Daoy (cell line): ENCODE measurements at places on chromosomes 12 and 14. TPM values are rescaled to one million over a fixed set of nuclear protein-coding genes. Genes with fewer than 3 reads are reported as not detected.
A peak's percentile ranks its signal among the peaks of the same experiment; 100 is the strongest.

The CCDC196 gene
- not detected in 2 replicates for total RNA-seq

DNA sequence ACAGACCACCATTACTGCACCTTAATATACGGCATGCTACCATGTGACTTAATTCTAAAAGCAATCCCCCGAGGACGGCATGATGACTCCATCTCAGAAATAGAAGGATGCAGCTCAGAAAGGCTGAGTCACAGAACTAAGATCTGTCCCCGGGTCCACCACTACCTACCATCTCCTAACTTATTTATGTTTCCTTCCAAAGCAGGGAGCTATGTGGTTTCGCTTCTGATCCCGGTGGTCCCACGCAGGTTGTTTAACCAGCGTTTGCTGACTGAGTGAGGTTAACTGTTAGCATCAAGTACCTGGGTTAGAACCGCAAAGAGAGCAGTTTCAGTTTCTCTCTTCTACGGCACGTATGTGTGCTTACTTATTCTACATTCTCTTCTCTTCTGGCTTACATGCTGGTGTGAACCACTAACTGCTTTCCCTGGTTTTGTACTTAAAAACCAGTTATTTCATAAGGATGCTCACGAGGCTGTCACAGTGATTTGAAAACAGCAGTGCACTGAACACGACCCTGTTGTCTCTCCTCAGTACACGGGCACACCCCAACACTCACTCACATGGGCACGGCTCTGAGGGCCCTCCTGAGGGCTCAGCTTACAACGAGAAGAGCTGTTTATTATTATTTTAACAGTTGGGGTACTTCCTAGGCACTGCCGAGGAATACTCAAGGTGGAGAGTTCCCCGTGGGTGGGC lies 66.7 kb downstream of the CCDC88C start:
- peak; percentile 60 for DNase-seq

DNA sequence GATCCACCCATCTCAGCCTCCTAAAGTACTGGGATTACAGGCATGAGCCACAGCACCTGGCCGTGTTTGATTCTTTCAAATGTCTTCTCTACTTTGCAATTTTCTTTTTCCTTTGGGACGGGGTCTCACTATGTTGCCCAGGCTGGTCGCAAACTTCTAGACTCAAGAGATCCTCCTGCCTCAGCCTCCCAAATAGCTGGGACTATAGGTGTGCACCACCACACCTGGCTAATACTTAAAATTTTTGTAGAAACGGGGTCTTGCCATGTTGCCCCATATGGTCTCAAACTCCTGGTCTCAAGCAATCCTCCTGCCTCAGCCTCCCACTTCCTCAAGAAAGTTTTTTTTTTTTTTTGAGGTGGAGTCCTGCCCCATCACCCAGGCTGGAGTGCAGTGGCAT lies 1.7 kb downstream of the GATC start:
- no peak for DNase-seq

GRCh38 chr14:50045039-50045711 lies 71.2 kb downstream of the VCPKMT start:
- DNase-seq, result peak; percentile 96

DNA sequence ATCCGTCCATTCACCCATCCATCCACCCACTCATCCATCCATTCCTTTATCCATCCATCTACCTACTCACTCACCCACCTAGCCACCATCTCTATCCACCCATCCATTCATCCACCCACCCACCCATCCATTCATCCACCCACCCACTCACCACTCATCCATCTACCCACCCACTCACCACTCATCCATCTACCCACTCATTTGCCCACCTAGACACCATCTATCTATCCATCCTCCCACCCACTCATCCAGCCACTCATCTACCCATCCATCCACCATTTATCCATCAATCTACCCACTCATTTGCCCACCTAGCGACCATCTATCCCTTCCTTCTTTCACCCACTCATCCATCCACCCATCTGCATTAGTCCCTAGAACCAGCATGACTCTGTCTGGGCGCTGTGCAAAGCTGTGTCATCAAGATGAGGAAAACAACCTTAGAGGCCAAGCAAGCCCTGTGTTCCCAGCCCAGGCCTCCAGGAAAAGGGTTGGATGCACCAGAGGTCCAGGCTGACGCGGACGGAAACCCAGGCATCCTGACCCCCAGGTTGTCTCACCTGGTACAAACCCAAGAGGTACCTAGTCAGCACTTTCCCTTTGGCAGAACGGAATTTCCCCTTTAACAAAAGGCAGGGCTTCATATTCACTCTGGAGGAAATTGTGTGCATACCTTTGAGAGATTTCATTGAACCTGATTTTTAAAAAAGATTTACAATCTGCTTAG lies 73.7 kb downstream of the NOC4L start:
- DNase-seq, result no peak

GRCh38 chr12:4201333-4202100 lies 72.0 kb upstream of the CCND2 start:
- DNase-seq, result no peak

- peak; percentile 83 for DNase-seq
Measured at GRCh38 chr12:65822732-65823512, 1.4 kb upstream of the HMGA2 start.

DNA sequence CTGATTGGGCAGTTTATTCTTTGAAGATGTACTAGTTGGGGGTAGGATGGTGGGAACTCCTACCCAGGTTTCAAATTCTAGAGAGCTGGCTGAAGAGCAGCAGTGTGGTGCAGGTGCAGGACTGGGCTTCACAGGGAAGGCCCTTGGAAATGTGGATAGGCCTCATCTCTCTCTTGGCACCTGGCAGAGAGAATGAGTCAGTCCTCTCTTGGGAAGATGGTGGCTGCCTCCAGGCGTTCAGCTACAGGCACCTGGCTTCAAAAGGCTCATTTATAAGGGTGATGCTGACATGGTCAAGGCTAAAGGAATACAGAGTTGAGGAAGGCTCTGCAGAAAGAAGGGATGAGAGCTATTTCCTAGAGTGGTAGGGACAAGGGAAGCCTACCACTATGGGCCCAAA lies 179.7 kb upstream of the VASH1 start:
- no peak for DNase-seq

The NKX2-8 gene
- 2.6 and 4.8 TPM in 2 replicates for total RNA-seq

GRCh38 chr14:29444805-29445204 lies 482.8 kb downstream of the PRKD1 start:
- no peak for DNase-seq

DNA sequence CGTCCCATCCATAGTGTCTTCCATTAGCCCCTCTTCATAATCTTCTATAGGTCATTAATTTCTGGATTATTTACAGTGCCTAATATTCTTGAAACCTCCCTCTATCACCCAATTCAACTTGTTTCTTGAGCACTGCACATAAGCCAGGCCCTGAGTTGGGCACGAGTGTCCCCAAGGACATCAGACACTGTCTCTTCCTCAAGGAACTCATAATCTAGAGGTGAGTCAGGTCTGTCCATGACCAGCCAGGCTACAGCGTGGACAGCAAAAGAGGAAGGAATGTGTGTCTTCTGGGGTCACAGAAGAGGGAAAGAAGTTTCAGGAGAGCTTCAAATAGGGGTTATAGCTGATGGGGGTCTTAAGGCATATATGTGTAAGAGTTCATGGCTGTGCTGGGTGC lies 12.5 kb downstream of the SPTB start:
- no peak for DNase-seq

GRCh38 chr12:127145929-127146789 lies 1120.8 kb upstream of the TMEM132C start:
- DNase-seq, result peak; percentile 91

DNA sequence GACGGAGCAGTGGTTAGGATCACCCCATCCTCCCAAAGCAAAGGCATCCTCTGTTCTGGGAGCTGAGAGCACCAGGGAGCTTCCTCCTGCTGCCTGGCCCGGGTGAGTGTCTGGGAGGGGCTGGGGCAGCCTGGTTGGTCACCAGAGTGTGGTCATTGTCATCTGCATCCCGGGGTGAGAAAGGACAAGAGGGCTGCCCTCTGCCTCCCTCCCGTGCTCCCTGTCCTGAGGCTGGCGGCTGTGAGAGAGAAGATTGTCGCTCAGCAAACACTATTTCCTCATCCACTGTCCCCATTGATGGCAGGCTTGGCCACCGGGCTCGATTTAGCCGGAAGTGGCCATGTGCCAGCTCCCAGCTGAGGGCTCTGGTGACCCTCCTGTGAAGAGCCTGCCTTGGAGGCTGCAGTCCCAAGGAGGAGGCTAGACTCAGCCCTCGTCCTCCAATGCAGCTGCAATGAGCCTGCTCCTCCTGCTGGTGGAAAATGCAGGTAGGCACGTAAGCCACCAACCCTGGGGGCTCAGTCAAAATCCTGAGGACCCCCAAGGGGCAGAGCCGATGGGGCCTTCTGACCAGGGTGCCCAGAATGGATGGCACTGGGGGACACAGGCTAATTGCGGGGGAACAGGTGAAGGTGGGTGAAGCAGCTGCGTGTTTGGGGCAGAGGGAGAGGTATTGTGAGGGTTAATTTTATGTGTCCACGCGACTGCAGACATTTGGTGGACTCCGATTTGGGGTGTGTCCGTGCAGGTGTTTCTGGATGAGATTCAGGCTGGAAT lies 155.7 kb downstream of the KIF26A start:
- no peak for DNase-seq
